ENCODE measurements at places on chromosomes 6 and 20.

GRCh38 chr6:128516514-128516898, 3.9 kb downstream of the PTPRK start:
- no peak for DNase-seq

DNA sequence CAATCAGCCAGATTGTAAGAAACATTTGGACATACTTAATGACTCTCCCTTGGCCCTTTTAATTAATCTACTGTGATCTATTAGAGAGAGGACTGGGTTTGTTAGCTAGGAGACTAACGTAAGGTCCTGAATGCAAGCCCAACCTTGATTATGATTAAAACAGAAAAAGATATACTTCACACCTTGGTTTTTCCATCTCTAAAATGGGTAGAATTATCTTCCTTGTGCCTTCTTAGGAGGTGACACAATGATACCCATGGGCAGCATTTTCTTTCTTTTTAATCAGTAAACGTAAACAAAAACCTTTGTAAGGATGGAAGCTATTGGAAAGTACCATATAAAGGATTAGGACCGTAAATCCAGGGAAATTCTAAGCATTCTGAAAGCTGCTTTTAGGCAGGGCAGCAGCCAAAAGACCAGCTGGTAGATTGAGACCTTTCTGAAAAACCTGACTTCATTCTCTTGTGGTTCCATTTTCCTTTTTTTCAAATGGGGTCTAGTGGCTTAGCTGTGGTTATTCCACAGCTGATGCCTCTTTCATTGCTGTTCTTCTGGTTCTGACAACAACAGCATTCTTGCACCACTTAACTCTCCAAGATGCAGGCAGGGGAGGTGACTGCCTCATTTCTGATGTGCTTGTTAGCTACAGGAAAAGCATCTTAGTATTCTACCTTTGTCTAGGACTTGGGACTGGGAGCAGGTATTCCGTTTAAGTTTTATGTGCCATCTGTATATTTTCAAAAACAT, 27.4 kb downstream of the RREB1 start:
- DNase-seq: no peak

DNA sequence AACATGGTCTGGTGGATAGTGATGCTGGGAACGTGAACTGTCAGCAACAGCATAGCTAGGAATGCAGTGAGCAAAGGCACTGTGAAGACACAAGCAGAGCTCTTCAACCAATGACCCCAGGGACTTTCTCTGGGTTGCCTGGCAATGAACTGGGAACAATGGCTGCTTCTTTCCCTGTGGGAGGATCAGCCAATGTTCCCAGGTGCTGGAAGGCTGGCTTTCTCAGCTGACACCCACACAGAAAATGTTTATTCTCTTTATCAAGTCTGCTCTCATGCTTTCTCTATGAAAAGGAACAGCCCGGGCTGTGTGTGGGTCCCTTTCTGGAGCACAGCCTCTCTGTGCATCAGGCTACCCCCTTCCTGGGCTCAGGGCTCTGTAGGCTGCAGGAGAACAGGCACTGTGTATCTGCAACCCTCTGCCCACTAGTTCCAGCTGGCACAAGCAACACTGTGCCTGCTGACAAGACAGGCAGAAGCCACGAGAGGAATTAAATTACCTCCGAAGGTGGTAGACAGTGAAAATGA, 54.2 kb downstream of the HFE start:
- DNase-seq: no peak

DNA sequence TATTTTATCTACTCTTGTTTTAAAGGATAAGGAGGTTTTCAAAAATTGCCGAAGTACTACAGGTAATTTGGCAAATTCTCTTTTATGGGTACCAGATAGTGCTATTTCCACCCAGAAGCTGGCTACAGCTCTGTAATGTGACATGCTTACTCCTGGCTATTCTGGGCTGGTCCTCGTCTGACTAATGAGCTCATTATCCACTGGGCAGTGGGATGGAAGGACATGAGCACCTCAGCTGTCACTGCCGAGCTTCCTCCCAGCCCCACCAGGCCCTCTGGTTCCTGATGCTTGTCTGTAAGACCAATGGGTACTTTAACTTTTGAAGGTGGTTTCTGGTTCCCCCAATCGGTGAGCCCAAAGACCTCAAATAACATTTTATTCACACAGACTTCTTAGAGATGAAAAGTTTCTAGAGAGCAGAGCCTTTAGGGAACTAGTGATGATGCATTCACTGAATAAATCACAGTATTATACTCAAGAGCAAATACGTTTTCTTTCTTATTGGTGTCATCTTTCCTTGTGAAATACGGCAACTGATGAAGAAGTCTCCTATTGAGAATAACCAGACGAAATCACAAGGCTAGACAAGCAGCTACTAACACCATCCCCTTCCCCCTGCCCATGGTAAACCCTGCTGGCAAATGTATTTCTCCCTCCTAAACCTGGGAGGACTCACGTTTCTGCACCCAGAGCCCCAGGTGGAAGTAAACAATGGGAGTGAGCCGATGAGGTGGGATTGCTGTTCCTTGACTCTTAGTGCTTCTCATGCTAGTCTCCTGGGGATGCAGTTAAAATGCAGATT, 80.8 kb downstream of the SLC22A3 start:
- DNase-seq: no peak

GRCh38 chr6:100132005-100132404, 138.0 kb upstream of the MCHR2 start:
- DNase-seq: no peak
